Left lung (tissue), 14 donors: ENCODE measurements at places on chromosomes 12 and 14.
A peak's percentile ranks its signal among the peaks of the same experiment; 100 is the strongest.

- peaks cover 33% of the 10 kb centered on the region for H3K27me3 ChIP-seq
- no peaks in the 10 kb centered on the region for H3K4me1 ChIP-seq
- H3K36me3 ChIP-seq = no peaks in the 10 kb centered on the region
- no peak overlapping the region for H3K27ac ChIP-seq
These were observed 504.9 kb downstream of the VRK1 start for GRCh38 chr14:97301931-97302559.

DNA sequence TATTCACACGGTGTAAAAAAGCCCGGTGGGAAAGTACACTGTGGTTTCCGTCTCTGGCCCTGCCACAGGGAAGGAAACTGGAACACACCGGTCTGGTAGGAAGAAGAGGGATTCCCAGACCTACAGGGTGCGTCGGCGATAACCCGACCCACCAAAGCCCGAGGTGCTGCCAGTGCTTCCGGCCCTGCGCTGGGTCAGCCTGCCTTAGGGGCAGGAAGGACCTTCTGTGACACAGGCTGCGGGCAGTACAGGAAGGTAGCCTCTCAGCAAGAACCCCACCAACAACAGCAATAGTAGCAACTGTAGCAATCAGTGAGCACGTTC lies 169.5 kb upstream of the FKBP4 start:
- H3K4me3 ChIP-seq = no peak overlapping the region
- H3K27me3 ChIP-seq = peaks cover 72% of the 10 kb centered on the region
- no peaks in the 10 kb centered on the region for H3K36me3 ChIP-seq

DNA sequence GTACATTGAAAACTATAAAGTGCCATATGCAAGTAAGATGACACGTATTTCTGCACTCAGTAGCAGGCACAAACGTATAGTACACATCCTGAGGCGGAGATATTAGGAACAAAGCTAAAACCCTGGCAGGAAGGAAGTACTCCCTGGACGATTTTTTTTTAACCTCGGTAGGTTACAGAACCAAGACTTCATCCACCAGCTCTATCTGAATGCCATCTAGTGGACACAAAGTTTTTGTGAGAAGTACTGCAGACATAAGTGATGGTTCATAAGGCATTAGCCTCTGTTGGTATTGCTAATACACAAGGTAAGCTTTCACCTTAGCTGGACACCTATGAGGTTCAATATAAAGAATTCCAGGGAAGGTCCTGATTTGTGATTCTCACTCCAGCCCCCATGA lies 83.0 kb upstream of the CCDC196 start:
- H3K36me3 ChIP-seq = no peaks in the 10 kb centered on the region
- DNase-seq = no peak
- no peaks in the 10 kb centered on the region for H3K27me3 ChIP-seq
- no peak overlapping the region for H3K4me3 ChIP-seq
- H3K4me1 ChIP-seq = no peaks in the 10 kb centered on the region

DNA sequence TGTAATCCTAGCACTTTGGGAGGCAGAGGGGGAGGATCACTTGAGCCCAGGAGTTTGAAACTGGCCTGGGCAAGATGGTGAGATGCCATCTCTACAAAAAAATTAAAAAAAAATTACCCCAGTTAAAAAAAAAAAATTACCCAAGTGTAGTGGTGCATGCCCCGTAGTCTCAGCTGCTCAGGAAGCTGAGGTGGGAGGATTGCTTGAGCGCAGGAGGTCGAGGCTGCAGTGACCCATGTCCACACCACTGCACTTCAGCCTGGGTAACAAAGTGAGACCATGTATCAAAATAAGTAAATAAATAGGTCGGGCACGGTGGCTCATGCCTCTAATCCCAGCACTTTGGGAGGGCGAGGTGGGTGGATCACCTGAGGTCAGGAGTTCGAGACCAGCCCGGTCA lies 128.8 kb downstream of the VRK1 start:
- H3K4me1 ChIP-seq = no peaks in the 10 kb centered on the region
- H3K36me3 ChIP-seq = no peaks in the 10 kb centered on the region
- H3K4me3 ChIP-seq = no peak overlapping the region
- no peak for DNase-seq

DNA sequence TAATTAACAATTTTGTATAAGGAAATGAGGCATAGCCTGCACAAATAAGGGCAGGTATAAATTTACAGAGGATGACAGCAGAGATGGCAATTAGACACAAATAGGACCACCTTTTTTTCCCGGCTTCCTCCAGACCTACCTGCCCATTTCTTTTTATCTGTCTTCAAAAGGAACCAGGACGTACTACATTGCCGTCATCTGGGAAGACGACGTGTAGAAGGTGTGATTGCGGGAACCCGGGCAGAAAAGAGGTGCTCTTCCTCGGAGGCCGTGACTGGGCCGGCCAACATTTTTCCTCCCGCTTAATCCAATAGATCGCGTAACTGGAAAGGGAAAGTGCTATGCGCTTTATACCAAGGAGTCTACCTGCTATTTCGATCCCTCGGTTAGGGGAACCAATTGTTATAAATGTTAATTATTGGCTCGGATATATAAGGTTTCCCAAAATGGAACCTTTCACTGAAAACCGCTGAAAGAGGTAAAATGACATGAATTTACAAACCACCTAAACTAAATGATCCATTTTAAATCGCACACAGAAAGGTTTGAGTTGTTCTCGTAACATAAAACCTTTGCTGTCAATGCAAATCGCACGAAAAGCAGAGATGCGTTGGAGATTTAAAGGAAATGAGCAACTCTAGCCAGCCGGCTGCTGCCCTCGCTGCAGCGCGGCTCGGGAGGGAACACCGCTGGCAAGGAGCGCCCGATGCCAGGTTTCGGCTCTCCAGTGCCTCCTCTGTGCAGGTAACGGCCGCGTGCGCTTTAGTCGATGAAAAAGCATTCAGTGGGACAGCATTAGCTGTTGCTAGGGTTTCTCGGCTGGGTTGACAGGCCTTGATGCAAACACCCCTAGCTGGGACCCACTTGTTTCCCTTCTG lies 2.8 kb upstream of the SIX1 start:
- H3K27ac ChIP-seq = no peak overlapping the region
- H3K36me3 ChIP-seq = no peaks in the 10 kb centered on the region
- DNase-seq = no peak

DNA sequence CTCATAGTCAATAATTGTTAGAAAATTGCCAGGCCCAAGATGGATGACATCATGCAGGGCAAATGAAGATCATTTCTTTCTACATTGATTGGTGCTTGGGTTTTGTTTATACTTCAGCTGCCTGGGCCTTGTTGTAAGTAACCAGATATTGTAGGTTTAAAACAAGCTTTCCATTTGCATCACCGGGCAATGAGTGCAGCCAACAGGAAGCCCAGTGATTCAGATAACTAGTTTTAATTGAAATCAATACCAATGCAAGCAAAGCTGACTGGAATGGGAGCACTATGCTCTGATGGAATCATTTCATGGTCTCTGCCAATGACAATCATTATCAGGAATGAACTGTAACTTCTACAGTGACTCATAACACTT lies 279.3 kb downstream of the DUSP6 start:
- no peaks in the 10 kb centered on the region for H3K36me3 ChIP-seq

- DNase-seq = peak; percentile 41
- no peaks in the 10 kb centered on the region for H3K36me3 ChIP-seq
- H3K4me1 ChIP-seq = peaks cover 10% of the 10 kb centered on the region
- H3K27me3 ChIP-seq = no peaks in the 10 kb centered on the region
- no peak overlapping the region for H3K27ac ChIP-seq
These were observed 96.1 kb downstream of the PPHLN1 start for GRCh38 chr12:42421844-42422779.

DNA sequence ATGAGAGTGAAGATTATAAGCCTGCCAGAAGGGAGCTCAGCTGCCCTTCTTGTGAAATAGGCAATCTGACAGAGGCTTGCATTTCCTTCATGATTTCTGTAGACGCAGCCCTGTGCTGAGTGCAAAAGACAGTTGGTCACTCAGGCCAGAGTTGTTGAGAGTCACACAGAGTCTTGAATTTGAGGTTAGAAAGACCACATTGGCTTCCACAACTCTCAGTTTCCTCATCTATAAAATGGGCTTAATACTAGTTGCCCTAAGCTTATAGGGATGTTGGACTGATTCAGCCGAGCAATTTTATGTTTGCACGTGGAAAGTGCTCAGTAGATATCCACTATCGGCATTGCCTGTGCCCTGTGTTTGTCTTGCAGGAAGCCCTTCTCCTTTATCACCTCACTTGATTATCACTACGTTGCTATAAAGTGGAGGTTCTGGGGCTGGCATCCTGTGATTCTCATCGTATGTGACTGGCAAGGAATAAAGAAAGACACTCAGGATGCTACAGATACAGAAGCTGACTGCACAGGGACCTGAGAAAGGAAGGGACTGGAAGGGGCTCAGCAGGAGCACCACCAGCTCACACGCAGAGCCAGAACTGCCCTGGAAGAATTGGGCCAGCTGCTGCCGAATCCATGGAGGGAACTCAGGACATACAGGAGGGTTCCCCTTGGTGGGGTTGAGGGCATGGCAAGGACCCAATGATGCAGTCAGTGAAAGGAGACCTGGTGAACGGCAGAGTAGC lies 19.8 kb upstream of the SERPINA4 start:
- no peak for DNase-seq
- no peak overlapping the region for H3K4me3 ChIP-seq

GRCh38 chr14:68177728-68178127 lies 358.1 kb downstream of the RAD51B start:
- H3K36me3 ChIP-seq = no peaks in the 10 kb centered on the region
- no peak for DNase-seq
- no peak overlapping the region for H3K4me3 ChIP-seq
- peaks cover 9% of the 10 kb centered on the region for H3K4me1 ChIP-seq
- H3K27me3 ChIP-seq = no peaks in the 10 kb centered on the region
- no peak overlapping the region for H3K27ac ChIP-seq

GRCh38 chr12:25817166-25817565 lies 141.3 kb upstream of the RASSF8 start:
- no peak overlapping the region for H3K4me3 ChIP-seq
- no peaks in the 10 kb centered on the region for H3K36me3 ChIP-seq
- no peaks in the 10 kb centered on the region for H3K4me1 ChIP-seq
- no peak overlapping the region for H3K27ac ChIP-seq
- no peaks in the 10 kb centered on the region for H3K27me3 ChIP-seq

- no peaks in the 10 kb centered on the region for H3K36me3 ChIP-seq
- H3K27ac ChIP-seq = peak overlapping the region; percentile 62
- peaks cover 14% of the 10 kb centered on the region for H3K4me1 ChIP-seq
These were observed 21.4 kb upstream of the NCOR2 start for GRCh38 chr12:124588751-124589267.

GRCh38 chr12:102753802-102754201 lies 163.2 kb downstream of the PAH start:
- H3K27me3 ChIP-seq = no peaks in the 10 kb centered on the region
- H3K4me3 ChIP-seq = no peak overlapping the region
- H3K27ac ChIP-seq = no peak overlapping the region
- no peak for DNase-seq

DNA sequence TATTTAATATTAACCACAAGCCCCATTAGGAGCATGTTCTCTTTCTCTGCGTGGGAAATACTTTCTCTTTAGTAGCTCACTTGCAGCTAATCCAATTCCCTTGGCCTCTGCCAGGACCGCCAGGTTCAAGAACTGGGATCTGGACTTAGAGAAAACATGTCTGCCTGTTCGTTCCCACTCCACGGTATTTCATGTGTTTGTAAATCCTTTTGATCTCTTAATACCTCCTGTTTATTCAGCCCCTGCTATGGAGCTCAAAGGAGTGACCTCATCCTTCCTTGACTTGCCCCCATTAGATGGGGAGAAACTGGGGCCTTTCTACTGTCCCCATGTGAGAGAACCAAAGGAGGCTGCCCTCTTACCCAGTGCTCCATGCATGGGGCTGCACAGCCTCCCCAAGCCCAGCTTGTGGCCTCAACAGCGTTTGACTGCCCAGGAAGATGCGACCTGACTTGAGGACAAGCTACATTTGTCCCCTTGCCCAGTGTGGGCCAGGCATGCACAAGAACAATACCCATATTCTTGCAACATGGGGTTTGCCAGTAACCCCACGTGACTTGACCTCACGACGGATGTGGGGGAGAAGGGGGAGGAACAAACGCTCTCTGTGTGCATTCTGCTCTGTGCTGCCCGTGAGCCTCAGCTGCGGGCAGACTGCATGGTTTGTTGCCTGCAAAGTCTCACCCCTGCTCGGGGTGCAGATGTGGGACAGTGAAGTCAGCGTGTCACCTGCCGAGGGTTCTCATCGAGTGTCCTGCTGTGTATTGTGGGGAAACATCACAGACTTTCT lies 30.3 kb downstream of the CD9 start:
- H3K36me3 ChIP-seq = peaks cover 43% of the 10 kb centered on the region
- no peaks in the 10 kb centered on the region for H3K27me3 ChIP-seq
- H3K27ac ChIP-seq = peak overlapping the region; percentile 88
- DNase-seq = peak; percentile 54
- H3K4me3 ChIP-seq = no peak overlapping the region

DNA sequence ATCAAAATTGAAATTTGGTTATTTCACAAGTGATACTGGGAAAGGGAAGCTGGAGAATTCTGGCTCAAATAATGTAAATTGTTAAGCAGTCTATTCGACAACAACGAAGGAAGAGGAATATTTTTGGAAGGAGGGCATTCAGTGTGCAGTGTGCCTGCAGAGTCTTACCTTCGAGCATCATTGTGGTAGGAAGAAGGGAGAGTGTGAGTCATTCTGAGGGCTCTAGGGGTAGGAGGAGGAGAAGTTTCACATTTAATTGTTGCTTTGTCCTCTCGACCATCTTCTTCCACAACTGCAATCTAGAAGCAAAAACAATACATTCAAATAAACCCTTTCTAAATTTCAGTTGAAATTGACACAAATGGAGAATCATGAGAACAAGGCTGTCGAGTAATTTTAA lies 263.0 kb downstream of the ACSS3 start:
- DNase-seq = no peak
- H3K4me1 ChIP-seq = no peaks in the 10 kb centered on the region
- no peaks in the 10 kb centered on the region for H3K27me3 ChIP-seq
- no peak overlapping the region for H3K4me3 ChIP-seq

DNA sequence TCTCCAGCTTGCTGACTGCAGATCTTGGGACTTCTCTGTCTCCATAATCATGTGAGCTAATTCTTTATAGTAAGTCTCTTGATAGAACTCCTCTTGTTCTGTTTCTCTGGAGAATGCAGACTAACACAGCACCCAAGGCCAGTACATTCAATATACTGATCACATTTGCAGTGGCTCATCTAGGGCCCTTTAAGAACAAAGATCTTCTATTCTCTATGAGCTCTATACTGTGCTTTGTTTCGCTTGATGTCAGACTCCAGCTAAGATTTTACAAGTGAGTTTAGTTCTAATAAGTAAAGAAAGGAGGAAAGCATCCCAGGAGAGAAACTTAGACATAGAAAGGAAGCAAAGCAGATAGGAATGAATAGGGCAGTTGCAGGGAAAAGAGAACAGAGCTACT lies 69.3 kb upstream of the TMPO start:
- peaks cover 15% of the 10 kb centered on the region for H3K4me1 ChIP-seq
- H3K36me3 ChIP-seq = no peaks in the 10 kb centered on the region
- no peaks in the 10 kb centered on the region for H3K27me3 ChIP-seq
- DNase-seq = no peak
- H3K27ac ChIP-seq = no peak overlapping the region

GRCh38 chr12:99619389-99620158 lies 28.0 kb upstream of the GARIN6 start:
- no peaks in the 10 kb centered on the region for H3K27me3 ChIP-seq
- no peaks in the 10 kb centered on the region for H3K4me1 ChIP-seq
- no peaks in the 10 kb centered on the region for H3K36me3 ChIP-seq
- DNase-seq = no peak
- no peak overlapping the region for H3K4me3 ChIP-seq
